Spinal cord (tissue), 10 donors: ENCODE measurements at places on chromosomes 7 and 10. TPM values are rescaled to one million over a fixed set of nuclear protein-coding genes. Genes with fewer than 3 reads are reported as not detected.
A peak's percentile ranks its signal among the peaks of the same experiment; 100 is the strongest.

Gene ADRA2A
- 15.7 TPM for polyA plus RNA-seq

Gene CCL24
- not detected for polyA plus RNA-seq

Gene ARHGEF5
- polyA plus RNA-seq, result 3.2 TPM

Gene CADPS2
- polyA plus RNA-seq, result 18.7 TPM

Gene GPRIN2
- polyA plus RNA-seq, result 10.7 TPM

Gene INMT
- polyA plus RNA-seq, result 0.35 TPM

Gene SGPL1
- 48.2 TPM for polyA plus RNA-seq

Gene ZEB1
- polyA plus RNA-seq, result 61.7 TPM

Gene PON1
- polyA plus RNA-seq, result 1.1 TPM

Gene GJD4
- polyA plus RNA-seq, result 0.29 TPM

DNA sequence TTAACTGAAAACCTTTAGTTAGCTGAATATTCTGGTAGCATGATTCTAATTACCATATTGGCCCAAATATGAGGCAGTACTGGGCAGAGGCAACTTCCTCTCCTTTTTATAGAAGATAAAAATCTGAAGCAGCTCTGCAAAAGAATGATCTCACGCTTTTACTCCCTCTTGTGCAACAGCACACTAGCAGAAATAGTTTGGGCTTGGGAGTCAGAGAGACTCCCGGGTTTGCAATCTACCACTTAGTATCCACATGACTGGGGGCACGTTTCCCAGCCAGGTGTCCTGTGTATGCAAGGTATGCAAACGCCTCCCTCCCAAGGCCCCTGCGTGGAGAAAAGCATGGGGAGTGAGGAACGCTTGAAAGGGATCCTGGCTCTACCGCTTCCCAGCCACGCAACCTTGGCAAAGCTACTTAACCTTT, 47.2 kb upstream of the RHEB start:
- H3K27me3 ChIP-seq, result no peaks in the 10 kb centered on the region
- DNase-seq, result no peak
- no peak overlapping the region for H3K4me3 ChIP-seq
- H3K36me3 ChIP-seq, result peaks cover 7% of the 10 kb centered on the region
- H3K27ac ChIP-seq, result no peak overlapping the region

DNA sequence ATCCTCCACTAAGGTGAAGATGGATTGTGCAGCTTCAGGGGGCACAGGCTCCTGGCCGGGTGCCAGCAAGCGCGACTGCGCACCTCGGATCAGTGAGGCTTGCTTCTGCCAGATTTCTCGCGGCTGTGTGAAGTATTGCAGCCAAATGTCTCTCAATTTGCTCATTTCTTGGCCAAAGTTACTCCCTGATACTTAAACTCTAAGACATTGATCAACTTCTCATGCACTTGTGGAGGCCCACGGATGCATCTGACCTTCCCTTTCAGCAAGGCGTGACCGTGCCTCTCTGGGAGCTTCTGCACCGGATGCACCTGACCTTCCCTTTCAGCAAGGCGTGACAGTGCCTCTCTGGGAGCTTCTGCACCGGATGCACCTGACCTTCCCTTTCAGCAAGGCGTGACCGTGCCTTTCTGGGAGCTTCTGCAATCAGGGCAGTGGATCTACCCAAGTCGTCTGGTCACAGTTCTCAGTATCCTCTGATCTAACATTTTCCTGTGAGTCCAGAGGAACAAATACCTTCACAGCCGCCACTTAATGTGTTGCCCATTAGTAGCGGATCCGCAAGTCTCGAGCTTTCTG, 248.3 kb downstream of the ADARB2 start:
- DNase-seq, result no peak
- no peak overlapping the region for H3K27ac ChIP-seq
- H3K36me3 ChIP-seq, result no peaks in the 10 kb centered on the region
- H3K4me3 ChIP-seq, result no peak overlapping the region
- H3K4me1 ChIP-seq, result peaks cover 11% of the 10 kb centered on the region

GRCh38 chr10:70191161-70191971, 21.1 kb upstream of the SAR1A start:
- no peaks in the 10 kb centered on the region for H3K27me3 ChIP-seq
- H3K27ac ChIP-seq, result no peak overlapping the region
- H3K4me3 ChIP-seq, result no peak overlapping the region
- H3K4me1 ChIP-seq, result peaks cover 5% of the 10 kb centered on the region
- no peak for DNase-seq

DNA sequence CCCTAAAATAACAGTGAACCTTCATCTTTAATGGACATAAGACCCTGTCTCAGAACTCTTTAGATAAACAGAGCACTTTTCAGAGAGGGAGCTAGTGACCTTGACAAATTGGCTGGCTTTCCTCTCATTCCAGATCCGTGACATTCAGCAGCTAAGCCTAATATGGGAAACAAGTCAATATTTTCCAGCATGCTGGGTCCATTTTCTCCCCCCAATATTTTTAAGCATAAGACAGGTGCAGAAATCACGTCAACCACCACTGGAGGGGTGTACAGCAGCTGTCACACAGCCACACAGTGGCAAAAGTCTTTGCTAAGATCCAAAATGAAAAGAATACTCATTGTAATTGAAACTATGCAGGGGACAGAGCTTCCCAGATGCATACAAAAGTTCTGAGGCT, 26.1 kb downstream of the LRRTM3 start:
- no peaks in the 10 kb centered on the region for H3K4me1 ChIP-seq
- H3K27ac ChIP-seq, result no peak overlapping the region
- H3K27me3 ChIP-seq, result no peaks in the 10 kb centered on the region
- DNase-seq, result no peak

DNA sequence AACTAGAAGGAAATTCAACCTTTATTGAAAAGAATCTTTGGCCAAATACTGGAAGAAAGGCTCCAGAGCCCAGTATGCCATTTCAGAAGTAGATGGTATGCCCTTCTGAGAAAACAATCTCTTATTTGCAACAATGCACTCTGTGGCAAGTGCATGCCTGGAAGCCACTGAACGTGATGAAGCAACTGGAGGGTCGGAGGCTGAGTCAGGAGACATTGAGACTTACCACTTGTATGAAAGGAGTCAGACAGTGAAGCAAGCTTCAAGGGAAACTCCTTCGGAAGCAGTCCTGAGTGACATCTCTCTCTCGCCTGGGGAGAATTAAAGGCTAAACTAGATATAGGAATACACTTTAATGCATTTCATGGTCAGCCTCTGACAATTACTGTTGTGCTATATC, 353.7 kb downstream of the NRG3 start:
- DNase-seq, result no peak
- H3K4me3 ChIP-seq, result no peak overlapping the region
- no peaks in the 10 kb centered on the region for H3K4me1 ChIP-seq
- H3K27me3 ChIP-seq, result no peaks in the 10 kb centered on the region
- H3K36me3 ChIP-seq, result no peaks in the 10 kb centered on the region
- no peak overlapping the region for H3K27ac ChIP-seq

DNA sequence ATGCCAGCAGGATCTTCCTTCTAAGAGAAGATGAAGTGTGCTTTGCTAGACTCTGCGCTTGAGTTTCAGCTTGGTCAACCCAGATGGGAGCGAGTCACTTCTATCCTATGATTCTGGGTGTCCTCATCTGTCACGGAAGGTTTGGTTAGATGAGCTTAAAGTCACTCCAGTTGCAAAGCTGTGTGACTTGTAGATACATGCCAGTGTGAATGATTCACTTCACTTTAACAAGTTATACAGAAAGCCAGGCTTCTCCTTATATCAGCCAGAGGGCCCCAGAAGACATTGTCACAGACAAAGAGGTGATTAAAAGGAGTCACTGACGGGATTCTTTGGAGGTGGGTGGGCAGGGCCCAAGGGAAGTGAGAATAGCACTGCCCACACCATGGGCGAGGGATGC, 122.6 kb upstream of the PFKP start:
- H3K27ac ChIP-seq, result no peak overlapping the region
- no peak overlapping the region for H3K4me3 ChIP-seq
- H3K36me3 ChIP-seq, result no peaks in the 10 kb centered on the region
- H3K4me1 ChIP-seq, result peaks cover 4% of the 10 kb centered on the region
- no peak for DNase-seq

- H3K4me1 ChIP-seq, result no peaks in the 10 kb centered on the region
- H3K27ac ChIP-seq, result no peak overlapping the region
- DNase-seq, result no peak
- no peaks in the 10 kb centered on the region for H3K36me3 ChIP-seq
- no peaks in the 10 kb centered on the region for H3K27me3 ChIP-seq
- H3K4me3 ChIP-seq, result no peak overlapping the region
Observed at GRCh38 chr10:11363497-11363896, 248.0 kb downstream of the USP6NL start.

DNA sequence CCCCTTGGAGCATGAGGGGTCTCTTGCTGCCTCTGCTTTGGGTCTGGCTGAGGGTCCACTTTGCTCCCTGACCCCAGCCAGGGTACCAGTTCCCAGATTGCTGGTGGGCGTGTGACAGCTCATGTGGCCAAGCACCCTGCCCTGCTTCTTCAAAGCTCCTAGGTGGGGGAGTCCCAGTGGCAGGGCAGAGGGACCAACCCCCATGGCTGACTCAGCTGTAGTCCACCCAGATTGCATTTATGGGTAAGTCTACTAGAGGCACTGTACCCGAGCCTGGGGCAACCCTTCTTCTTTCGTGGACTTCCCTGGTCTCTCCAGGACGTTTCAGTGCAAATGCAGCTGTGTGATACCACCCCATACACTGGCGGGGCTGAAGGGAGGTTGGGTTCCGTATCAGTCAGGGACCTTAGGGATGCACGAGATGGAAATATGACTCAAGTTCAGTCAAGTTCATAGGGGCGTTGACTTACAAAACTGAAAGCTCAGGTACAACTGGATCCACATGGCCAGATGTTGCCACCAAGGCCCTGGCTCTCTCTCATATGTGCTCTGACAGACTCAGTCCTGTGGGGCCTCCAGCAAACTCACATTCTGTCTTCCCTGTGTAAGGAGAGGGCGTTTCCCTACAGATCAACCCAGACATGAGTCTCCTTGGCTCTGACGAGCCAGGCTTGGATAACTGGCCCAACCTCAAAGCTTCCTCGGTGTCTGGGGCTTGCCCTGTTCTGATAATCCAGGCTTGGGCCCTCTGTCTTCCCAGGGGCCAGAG, 13.6 kb downstream of the PTPRE start:
- H3K27ac ChIP-seq, result no peak overlapping the region
- H3K4me3 ChIP-seq, result no peak overlapping the region
- H3K36me3 ChIP-seq, result peaks cover 4% of the 10 kb centered on the region
- no peaks in the 10 kb centered on the region for H3K27me3 ChIP-seq
- peaks cover 26% of the 10 kb centered on the region for H3K4me1 ChIP-seq
- DNase-seq, result no peak

GRCh38 chr7:137652721-137653120, 194.1 kb downstream of the DGKI start:
- H3K27me3 ChIP-seq, result no peaks in the 10 kb centered on the region
- no peak overlapping the region for H3K27ac ChIP-seq
- DNase-seq, result no peak
- no peak overlapping the region for H3K4me3 ChIP-seq

DNA sequence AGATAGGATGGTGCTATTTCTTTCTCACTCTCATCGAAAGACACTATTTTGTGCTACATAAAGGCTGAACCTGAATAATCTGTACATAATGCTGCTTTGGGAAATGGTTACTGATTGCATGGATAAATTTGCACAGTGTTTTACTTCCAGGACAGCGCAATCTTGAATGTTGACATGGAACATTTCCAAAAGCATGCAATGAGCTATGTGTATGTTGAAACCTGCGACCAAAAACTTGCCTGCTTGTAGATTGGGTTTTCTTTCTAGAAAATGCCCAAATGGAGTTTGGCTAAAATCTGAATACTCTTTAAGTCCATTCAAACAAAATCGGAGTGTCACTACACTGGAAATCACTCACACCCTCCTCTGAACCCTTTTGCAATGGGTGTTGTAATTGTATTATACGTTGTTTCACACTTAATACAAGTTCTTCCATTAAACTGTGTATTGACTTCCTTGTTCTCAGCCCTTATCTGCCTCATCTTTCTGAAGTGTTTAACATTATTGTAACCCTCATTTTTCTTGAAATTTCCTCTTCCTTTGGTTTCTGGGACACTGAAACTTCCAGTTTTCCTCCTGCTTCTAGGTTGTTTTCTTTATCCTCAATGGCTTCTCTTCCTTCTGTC, 73.7 kb upstream of the CAPZA2 start:
- DNase-seq, result no peak
- H3K27ac ChIP-seq, result no peak overlapping the region
- no peaks in the 10 kb centered on the region for H3K4me1 ChIP-seq
- H3K4me3 ChIP-seq, result no peak overlapping the region
- H3K36me3 ChIP-seq, result no peaks in the 10 kb centered on the region
- no peaks in the 10 kb centered on the region for H3K27me3 ChIP-seq

DNA sequence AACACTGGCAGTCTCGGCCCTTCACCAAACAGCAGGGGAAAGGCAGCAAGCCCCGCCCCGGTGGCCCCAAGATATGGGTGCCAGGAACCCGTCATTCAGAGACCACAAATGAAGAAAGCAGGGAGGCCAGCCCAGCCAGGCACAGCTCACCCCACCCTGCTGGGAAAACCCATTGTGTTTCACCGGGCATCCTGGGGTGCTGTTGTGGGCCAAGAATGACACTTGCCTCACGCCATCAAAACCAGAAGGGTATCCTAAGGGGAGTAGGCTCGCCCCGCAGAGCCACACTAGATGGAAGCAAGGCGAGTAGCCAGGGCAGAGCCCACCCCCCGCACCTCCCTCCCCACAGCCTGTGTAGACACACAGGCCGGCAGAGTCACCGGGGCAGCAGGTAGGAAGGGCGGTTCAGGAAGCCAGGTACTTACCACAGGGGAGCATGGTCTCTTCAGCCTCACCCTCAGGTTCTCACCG, 72.5 kb upstream of the KCNMA1 start:
- H3K4me1 ChIP-seq, result peaks cover 28% of the 10 kb centered on the region
- H3K27me3 ChIP-seq, result peaks cover 27% of the 10 kb centered on the region
- H3K36me3 ChIP-seq, result no peaks in the 10 kb centered on the region
- no peak overlapping the region for H3K27ac ChIP-seq
- DNase-seq, result no peak

DNA sequence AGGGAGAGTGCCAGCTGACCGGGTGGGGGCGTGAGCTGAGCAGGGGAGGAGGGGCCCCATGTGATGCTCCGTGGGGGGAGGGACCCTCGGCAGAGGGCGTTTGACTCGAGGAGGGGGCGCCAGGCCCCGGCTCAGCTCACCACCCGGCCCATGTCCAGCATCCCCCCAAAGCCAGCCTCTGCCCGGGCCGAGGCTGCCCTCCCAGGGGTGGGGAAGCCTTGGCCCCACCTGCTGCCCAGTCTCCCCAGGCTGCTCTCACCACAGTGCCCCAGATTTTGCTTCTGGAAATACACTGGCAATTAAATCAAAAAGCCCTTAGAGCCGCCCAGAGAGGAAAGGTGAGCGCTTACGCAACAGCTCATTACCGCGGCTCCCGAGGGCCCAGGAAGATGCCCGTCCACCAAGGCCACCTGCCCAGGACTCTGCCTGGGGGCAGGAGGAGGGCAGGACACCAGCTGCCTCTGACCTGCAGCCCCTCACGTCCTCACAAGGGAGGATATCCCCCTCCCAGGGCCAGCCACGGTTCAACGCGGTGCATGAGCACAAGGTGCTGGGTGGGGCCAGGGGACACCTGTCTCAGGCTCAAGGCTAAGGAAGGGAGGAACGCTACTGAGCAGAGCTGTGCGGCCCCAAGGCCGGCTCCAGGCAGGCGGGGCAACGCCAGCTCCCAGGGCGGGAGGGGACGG, 70.0 kb upstream of the INPP5A start:
- H3K4me1 ChIP-seq, result peaks cover 81% of the 10 kb centered on the region
- H3K4me3 ChIP-seq, result no peak overlapping the region
- peaks cover 4% of the 10 kb centered on the region for H3K36me3 ChIP-seq
- DNase-seq, result no peak
- peak overlapping the region; percentile 52 for H3K27ac ChIP-seq
- no peaks in the 10 kb centered on the region for H3K27me3 ChIP-seq

GRCh38 chr7:155093596-155093995, 23.5 kb downstream of the HTR5A start:
- DNase-seq, result no peak
- H3K4me3 ChIP-seq, result no peak overlapping the region
- no peak overlapping the region for H3K27ac ChIP-seq
- no peaks in the 10 kb centered on the region for H3K36me3 ChIP-seq
- no peaks in the 10 kb centered on the region for H3K27me3 ChIP-seq
